ENCODE measurements at places on chromosomes 12 and 14.

- no peak for DNase-seq
Observed at GRCh38 chr12:27814411-27814810, 34.4 kb upstream of the MANSC4 start.

- no peak for DNase-seq
Observed at GRCh38 chr12:132327336-132328171, 1.8 kb downstream of the GALNT9 start.

DNA sequence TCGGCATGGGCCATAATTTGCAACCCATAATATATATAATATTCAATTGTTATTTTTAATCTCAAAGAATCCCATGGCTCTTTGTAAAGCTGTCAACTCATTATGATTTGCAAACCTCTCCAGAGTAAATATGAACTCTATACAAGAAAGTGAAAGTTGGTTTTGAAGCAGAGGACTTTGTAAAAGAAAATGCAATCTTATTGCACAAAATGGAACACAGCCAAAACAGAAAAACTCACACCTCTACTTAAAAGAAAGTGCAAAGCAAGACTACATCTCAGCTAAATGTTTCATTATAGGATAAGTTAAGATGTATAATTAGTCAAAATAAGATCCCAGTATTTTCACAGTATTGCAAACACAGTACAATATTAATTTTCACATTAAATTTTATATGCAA, 111.2 kb upstream of the FLRT2 start:
- no peak for DNase-seq

GRCh38 chr12:105983622-105984320, 155.0 kb downstream of the NUAK1 start:
- no peak for DNase-seq

GRCh38 chr14:62103464-62103863, 341.2 kb downstream of the SNAPC1 start:
- DNase-seq, result no peak

DNA sequence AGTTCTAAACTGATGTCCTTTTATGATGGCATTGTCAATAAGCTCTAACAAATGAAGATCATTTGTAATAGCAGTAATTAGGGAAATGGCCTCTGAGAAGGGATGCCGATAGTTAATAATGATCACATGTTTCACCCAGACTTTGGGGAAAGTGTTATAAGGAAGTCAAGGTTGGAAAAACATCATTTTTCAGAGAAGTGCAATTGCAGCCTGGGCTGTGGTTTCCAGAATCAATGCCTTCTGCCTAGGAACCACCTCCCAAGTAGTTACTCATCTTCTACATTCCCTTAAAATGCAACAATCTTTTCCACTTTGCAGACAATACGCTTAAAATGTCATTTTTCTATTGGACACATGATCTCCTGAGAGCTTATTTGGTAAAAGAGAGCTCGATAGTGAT, 879 bp downstream of the EDDM3A start:
- no peak for DNase-seq

All from left forelimb (tissue), 1 donor.